ENCODE measurements at places on chromosomes 13 and 19. TPM values are rescaled to one million over a fixed set of nuclear protein-coding genes. Genes with fewer than 3 reads are reported as not detected.

CRX gene
- total RNA-seq = not detected

ETV2 gene
- 0.46 TPM for total RNA-seq

GRCh38 chr13:100523411-100523810 is 65.2 kb downstream of the GGACT start:
- no peak for DNase-seq

DNA sequence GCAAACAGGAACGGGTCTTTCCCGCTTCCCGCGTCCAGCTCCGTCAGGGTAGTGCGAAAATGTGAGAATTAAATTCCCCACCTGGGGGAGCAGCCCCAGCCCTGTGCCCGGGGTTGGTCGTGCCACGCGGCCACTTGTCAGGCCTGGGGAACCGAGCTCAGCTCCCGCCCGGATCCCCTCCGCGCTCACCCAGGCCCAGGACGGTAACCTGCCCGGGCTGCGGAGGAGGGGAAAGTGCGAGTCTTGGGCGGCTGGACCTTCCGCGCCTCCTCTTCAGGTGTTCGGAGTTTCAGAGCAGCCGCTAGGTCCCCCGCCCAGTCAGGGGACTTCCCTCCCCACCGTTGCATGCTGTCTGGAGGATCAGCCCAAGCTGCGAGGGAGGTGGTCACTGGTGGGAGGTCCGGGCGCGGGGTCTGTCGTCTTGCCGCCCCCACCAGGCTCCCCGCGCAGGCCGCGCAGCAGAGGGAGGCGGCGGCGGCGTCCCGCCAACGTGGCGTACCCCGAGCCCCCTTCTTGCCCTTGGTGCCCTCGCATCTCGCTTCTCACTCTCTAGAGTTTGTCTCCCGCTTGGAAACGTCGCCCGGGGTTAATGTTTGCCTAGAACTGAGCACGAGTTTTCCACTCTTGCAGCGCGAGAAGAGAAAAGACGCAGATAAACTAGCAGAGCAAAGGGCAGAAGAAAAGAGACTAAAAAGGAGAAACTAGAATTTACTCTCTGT is 8.1 kb downstream of the URAD start:
- DNase-seq = no peak

- no peak for DNase-seq
These were observed 166.1 kb downstream of the USP12 start for GRCh38 chr13:27005556-27005955.

IL17D gene
- 4.9 TPM for total RNA-seq

DNA sequence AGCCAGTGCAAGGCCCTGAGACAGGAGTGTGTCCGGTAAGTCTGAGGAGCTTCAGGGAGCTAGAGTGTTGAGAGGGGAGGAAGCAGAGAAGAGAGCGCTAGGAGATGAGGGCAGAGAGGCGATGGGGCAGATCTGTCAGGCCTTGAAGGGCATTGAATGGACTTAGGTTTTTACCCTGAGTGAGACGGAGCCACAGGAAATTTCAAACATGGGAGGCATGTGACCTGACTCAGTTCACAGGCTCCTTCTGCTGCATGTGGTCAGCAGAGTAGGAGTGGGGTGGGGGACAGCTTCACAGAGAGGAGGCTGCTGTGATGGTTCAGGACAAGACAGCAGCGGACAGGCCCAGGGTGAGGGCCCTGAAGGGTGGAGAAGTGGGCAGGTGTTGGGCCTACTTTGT is 2.5 kb upstream of the FAM98C start:
- no peak for DNase-seq

GRCh38 chr13:79470666-79471065 is 10.3 kb upstream of the NDFIP2 start:
- DNase-seq = no peak

FFAR2 gene
- not detected for total RNA-seq

DNA sequence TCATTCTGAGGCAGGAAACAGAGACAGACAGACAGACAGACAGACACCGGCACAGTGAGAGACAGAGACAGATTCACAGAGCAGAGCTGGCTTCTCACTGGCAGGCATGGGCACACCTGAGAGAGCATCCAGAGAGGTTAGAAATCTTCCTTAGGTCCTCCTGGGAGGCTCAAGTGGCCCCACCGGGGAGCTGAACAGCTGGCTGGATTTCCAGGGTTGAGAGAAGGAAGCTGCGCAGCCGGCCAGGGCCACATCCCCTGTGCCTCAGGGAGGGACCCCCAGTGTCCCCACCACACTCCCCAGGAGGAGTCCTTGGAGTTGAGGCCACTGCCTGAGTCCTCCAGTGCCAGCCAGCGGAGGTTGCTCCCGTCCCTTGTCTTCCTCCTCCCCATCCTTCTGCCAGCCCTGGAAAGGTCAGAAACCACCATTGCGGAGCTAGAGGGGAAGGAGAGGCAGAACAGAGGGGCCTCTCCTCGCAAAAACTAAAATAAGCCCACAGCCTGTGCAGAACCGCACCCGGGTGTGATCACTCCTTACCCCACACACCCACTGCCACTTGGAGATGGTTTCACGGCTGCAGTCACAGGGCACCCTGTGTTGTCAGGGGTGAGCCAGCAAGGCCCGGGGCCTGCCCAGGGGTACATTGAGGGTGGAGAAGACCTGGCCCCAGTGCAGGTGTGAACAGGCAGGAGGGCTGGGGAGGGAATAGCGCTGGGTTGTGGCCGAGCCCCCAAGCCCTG is 4.2 kb downstream of the FFAR3 start:
- no peak for DNase-seq

DNA sequence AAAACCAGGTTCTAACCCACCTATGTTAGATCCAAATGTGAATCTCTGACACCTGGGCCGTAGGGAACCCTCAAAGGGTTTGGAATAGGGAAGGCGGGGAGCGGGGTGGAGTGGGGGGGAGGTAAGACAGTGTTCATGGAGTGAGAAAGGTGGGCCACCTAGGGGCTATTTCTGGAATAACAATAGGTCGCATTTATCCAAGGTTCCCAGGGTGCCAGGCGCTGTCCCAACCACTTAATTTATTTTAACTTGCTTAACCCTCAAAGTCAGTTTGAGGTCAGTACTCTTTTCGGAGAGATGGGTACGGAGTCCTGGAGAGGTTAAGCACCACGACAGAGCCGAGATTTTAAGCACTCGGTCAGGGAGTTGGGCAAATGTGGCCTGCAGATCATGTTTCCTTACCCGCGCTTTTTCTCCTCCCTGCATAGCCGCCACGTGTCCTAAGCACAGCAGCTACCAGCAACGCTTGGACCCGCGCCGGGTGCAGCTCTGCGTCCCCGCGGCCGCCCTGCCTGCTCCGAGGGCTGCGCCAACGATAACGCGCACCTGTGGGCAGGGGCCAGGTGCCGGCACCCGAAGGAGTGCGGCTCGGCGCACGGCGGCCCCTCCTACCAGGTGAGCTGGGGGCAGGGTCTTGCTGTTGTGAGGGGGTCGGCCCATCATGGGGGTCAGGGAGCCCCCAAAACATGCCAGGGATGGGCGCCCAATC is 25.0 kb upstream of the FXYD3 start:
- peak; percentile 46 for DNase-seq

SIPA1L3 gene
- total RNA-seq = 30.4 TPM

DNA sequence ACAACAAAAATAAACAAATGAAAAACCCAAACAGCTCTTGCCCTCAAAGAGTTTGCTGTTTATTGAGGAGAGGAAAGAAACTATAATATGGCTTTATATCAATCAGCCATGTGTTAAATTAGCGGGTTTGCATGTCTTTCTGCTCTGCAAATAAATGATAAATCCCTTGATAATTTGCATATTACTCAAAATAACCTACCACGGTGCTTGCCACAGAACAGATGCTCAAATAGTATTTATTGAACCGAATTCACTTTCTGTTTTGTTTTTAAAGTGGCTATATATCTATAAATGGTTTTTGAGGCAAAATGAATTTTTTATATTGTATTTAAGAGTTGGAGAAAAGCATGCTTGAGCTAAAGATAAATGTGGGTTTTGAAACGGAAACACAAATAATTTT is 428.1 kb downstream of the ITGBL1 start:
- DNase-seq = no peak

TBC1D17 gene
- 7.5 TPM for total RNA-seq

DNA sequence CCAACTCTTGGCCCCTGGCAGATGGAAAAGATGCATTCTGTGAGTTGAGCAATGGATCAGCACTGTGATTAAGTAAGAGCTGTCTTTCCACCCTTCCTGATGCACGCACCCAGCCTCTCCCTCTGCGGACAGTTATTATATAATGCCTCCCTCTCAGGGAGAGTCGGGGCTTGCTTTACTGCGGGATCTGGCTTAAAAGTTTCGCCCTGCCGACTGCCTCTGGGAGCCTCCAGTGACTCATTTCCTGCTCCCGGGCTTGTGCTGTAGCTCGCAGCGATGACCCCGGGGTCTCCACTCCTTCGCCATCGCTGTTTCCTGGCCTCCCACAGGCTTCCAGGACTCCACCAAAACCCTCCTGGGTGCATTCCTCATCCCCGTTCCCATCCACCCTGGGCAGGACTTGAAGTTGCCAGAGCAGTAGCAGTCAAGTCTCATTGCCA is 107.4 kb upstream of the SLC7A1 start:
- no peak for DNase-seq

GRCh38 chr19:28971049-28971448 is 241.9 kb downstream of the UQCRFS1 start:
- DNase-seq = no peak

UNC13A gene
- not detected for total RNA-seq

GRCh38 chr13:99975626-99976025 is 4.1 kb upstream of the ZIC5 start:
- DNase-seq = no peak

DNA sequence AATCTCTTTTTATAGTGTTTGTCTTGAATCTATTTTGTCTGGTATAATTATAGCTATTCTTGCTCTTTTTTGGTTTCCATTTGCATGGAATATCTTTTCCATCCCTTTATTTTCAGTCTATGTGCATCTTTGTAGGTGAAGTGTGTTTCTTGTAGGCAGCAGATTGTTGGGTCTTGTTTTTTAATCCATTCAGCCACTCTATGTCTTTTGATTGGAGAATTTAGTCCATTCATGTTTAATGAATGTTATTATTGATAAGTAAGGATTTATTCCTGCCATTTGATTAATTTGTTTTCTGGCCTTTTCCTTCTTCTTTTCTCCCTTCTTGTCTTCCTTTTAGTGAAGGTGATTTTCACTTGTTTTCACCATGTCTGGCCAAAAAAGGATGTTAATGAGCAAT is 11.7 kb upstream of the ZDHHC20 start:
- DNase-seq = no peak

KLK3 gene
- not detected for total RNA-seq

ZFP36 gene
- total RNA-seq = 9.3 TPM
